ENCODE measurements at places on chromosomes 6 and 20.

DNA sequence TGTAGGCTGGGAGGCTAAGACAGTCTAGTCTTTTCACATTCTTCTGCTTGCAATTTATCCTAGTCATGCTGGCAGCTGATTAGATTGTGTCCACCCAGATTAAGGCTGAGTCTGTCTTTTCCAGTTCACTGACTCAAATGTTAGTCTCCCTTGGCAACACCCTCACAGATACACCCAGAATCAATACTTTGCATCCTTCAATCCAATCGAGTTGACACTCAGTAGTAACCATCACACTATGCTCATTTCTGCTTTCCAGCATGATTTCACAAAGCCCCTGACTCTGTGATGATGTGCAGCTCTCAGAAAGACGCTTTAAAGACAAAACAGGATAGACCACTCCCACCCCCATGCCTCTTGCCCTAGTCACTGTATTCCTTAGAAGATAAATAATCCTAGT is 693.0 kb downstream of the HTR1B start:
- DNase-seq = no peak

DNA sequence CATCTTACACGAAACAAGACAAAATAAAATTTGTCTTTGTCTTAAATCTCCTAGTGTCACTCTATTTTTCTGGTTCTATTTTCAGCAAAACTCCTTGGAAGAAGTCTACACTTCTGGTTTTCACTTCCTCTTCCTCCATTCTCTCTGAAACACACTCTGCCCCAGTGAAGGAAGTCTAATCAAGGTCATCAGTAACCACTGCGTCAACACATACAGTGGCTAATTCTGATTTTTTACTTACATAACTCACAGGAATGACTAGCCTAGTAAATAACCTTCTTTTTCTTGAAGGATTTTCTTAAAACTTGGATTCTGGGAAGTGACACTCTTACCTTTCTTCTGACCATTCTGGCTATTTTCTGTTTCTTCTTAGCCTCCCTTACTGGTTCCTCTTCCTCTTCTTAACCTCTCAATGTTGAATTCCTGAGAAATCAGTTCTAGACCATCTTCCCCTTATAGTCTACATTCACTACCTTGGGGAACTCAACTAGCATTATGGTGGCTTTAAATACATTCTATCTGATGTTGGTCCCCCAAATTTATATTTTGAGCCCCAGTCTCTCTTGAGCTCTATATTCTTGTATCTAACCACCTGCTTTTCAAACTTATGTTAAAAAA is 37.5 kb downstream of the AIG1 start:
- DNase-seq = no peak

DNA sequence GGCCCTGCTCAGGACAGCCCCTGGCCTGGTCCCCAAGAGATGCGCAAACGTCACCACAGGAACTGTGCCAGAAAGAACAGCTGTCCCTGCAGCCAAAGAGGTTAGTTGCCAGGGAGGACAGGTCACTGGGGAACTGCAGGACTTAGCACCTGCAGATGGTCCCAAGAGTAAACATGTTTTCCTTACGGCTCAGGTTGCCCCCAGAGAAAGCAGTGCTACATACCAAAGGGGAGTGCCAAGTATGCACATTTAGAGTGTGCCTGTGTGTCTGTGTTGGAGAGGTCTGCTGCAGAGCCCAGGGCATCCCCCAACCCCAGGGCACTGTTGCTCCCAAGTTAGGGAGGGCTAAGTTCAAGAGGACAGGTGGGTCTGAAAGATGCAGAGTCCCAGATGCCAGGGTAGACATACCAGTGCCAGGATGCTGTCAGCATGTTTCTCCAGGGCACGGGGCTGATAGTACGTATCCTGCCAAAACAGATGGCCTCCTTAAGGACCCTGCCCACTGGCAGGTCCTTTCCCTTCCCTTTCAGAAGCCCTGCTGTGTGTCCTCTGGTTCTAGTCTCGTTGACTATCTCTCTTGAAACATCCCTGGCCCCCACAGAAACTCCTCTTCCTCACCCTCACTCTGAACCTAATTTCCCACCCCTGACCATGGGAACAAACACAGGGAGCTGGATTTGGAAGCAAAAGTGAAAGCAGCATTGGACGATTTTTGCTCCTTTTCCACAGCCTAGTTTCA is 1.3 kb downstream of the ABHD16A start:
- no peak for DNase-seq

- DNase-seq = no peak
Measured at GRCh38 chr6:82073484-82073883, 174.1 kb downstream of the IBTK start.

- DNase-seq = no peak
Measured at GRCh38 chr6:13433709-13434121, 53.7 kb downstream of the GFOD1 start.

DNA sequence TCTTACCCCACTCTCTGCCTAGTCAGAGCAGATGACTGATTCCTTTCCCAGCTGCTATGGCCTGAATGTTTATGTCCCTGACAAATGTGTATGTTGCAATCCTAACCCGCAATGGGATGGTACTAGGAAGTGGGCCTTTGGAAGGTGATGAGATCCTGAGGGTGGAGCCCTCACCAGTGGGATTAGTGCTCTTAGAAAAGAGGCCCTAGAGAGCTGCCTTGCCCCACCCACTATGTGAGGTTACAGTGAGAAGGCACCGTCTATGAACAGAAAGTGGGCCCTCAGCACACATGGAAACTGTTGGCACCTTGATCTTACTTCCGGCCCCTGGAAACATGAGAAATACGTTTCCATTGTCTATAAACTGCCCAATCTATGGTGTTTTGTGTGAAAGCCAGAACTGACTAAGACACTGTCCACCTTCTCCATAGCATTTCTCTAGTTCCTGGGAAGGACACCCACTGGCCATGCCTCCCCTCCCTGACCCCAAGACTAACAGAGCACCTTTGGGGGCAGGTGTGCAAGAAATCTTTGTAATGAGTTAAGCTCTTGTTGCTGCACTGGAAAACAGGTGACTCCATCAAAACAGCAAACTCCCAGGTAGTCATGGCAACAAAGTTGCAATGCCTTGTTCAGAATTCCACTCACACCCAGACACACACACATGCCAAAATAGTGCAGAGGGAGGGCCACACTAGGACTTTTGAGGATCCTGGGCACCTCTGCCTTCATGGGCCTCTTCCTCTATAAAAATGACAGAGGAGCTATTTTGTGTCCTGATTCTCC is 16.2 kb downstream of the GABRR2 start:
- peak; percentile 78 for DNase-seq

- DNase-seq = no peak
Measured at GRCh38 chr6:518218-518617, 126.7 kb downstream of the IRF4 start.

GRCh38 chr20:24158281-24158680 is 169.7 kb upstream of the GGTLC1 start:
- no peak for DNase-seq

DNA sequence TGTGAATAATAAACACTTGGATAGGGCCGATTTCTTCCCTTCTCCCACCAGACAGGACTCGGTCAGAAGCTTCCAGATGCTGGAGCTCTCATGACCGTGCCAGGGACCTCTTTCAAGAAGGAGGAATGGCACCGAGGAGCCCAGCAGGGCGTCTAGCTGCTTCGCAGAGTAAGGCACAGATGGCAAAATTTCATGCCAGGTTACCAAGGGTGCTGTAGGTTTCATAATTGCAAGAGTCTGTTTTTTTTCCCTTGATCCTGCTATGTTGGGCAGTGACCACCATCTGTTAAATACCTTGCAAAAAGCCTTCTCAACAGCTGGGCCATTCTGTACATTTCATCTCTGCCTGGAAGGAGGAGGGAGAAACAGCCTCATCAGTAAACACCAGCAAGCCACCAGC is 111.8 kb downstream of the EDN3 start:
- DNase-seq = no peak

DNA sequence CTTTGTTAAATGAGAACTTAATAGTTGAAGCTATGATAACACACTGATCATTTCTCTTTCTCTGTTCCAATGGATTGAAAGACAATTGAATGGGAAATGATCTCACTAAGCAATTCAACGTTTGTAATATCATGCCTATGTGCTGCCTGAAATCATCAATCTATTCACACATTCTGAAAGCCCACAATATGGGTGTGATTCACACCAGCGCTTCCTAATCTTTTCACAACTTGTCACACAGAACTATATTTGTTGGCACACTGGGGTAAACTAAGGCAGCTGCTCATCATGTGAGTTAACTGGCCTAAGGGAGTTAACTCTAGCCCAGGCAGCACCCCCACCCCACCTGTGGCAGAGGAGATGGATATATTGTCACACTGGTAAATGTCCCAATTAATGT is 37.1 kb upstream of the UTRN start:
- no peak for DNase-seq

GRCh38 chr6:104118274-104118673 is 741.4 kb downstream of the HACE1 start:
- no peak for DNase-seq

DNA sequence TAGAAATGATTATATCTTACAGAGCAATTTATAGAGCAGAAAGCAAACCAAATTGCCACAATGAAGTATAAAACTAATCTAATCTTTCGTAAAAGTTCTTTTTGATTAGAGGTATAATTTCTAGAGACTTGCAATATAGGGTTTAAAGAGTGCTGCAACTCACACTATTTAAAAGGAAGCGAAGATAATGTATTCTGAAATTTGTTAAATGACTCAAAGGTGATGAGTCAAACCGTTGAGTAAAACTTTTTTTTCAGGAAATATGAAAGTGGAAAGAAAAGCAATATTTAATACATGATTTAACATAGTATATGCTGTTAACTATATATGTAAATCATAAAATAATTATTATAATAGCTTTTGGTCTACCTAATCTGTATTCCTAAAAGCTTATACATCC is 133.6 kb downstream of the SYNE1 start:
- DNase-seq = no peak

- no peak for DNase-seq
Measured at GRCh38 chr6:34970957-34971356, 81.9 kb downstream of the ANKS1A start.

DNA sequence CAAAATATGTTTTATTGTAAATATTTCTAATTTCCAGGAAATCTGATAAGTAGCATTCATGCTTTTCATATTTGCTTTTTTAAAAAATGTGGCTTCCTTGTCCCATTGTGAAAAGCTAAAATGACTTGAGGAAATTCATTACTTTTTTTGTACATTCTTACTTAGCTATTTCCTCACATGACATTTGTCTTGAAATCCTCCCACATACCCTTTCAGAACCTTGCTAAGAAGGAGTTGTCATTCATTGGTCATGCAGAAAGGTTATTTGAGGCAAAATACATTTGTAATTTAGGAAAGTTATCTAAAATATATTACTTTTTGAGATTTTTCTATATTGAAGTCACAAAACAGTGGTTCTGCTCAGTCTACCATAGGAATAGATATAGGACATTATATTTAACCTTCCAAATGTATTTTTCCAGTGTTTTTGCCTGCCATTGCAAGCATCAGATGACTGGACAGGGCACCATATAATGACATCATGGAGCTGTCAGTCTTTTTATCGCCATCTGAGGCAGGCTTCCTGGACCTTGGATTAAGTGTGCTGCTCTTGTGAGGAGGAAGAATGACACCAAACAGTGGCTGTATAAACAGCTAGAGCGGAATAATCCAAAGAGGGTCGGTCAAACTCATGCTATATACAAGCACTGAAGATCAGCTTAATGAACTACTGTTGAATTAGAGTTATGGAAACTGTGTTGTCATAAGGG is 109.4 kb upstream of the HCRTR2 start:
- DNase-seq = no peak

- no peak for DNase-seq
Measured at GRCh38 chr6:160055378-160055777, 66.2 kb upstream of the SLC22A1 start.

GRCh38 chr6:129753422-129753821 is 43.4 kb upstream of the ARHGAP18 start:
- DNase-seq = no peak

- DNase-seq = no peak
Measured at GRCh38 chr6:147779624-147780023, 271.1 kb downstream of the SAMD5 start.

DNA sequence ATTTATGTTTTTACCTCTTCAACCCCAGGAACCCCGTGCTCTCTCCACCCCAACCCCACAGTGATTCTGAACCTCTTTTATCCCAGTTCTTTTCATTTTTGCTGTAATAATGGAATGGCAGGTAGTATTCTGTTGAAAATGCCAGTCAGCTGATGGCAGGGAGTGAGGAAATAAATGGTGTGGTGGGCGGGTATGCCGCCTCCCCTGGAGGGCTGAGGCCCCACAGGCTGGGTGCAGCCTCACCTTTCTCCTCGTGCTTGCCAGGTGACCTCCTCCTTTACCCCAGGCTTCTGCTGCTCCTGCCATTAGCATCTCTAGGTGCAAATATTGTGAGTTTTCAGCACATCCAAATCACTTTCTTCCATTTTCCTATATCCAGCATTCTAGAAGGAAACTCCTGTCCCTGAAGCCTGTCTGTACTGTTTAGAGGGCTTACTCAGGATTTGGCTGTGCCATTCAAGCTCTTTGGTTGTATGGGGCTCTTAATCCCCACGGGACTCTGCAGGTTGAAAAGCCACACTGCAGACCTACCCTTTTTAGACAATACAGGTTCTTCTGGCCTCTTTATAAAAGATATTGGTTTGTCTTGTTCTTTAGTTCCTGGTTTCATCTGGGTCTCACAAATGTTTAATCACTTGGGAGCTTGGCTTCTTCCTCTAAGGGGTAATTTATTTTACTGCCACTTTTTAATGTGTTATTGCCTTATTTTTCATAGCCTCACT is 201.8 kb downstream of the JARID2 start:
- no peak for DNase-seq

GRCh38 chr20:46893877-46894578 is 615 bp upstream of the EYA2 start:
- no peak for DNase-seq

- no peak for DNase-seq
Measured at GRCh38 chr6:156543431-156543830, 233.7 kb upstream of the ARID1B start.
